NCI-H1417 treated with DMSO at 0.1 percent for 48 hours (cell line): ENCODE measurements at places on chromosomes 12 and 14.

- DNase-seq: no peak
These were observed 149.7 kb downstream of the PTPRO start for GRCh38 chr12:15472036-15472435.

DNA sequence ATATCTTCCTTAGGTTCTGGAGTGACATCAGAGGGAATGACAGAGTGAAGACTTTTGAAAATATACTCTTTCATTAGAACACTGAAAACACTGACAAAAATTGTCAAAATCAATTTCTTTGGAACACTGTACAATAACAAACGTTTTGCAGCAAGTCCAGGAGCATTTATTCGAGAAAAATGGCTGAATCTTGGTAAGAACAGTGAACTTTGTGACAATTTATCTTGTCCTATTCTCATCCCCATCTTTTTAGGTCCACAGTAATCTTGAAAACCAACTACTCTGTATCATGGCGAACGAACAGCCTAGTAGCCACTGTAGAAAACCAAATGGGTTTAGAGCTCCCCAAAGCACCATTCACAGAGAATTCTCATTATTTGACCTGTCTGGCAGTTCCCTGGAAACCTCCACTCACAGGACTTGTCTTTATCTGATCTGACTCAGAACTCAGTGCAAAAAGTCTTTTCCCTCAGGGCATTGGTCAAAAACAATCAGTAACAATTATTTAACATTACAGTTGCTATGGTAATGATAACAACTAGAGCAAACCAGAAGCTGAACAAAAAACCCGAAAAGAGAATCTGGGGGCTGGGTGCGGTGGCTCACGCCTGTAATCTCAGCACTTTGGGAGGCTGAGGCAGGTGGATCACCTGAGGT is 20.3 kb upstream of the PPP2R5E start:
- no peak for DNase-seq

DNA sequence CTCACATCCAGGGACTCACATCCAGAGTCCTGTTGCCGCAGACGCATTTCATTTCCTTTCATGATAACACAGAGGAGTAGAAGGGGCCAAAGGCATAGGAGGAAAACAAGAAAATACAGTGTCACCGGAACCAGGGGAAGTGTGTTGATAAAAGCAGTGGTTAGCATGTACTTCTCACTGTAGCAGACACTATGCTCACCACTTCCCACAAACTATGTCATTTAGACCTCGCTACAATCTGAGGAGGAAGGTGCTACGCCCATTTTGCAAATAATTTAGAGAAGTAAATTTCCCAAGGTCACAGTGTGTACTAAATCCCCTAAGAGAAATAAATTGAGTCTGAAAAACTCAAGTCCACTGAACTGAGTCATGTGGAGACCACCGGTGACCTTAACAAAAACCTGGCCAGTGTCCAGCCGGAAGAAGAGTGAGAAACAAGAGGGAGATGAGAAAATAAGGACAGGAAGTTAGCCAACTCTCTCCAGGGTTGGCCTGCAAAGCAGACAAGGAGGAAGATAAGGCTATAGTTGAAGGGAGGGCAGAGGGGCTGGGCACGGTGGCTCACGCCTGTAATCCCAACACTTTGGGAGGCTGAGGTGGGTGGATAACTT is 25.8 kb upstream of the TMCC3 start:
- no peak for DNase-seq

DNA sequence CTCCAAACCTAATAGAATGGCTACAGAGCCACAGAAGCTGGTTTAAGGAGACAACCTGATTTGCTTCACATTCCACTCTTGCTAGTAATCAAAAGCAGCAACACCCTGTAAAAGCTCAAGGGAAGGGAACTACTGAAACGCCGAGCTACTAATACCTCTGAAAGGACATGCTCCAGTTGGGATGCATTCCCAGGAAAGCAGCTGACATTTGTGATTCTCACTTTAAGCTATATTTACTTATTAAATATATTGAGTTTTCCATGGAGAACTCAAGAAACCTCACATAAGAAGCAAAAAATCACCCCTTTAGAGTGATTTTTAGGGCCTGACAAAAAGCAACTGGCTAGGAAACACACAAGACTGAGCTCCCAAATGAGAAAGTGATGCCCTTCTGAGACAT is 1073.0 kb upstream of the FLRT2 start:
- no peak for DNase-seq

DNA sequence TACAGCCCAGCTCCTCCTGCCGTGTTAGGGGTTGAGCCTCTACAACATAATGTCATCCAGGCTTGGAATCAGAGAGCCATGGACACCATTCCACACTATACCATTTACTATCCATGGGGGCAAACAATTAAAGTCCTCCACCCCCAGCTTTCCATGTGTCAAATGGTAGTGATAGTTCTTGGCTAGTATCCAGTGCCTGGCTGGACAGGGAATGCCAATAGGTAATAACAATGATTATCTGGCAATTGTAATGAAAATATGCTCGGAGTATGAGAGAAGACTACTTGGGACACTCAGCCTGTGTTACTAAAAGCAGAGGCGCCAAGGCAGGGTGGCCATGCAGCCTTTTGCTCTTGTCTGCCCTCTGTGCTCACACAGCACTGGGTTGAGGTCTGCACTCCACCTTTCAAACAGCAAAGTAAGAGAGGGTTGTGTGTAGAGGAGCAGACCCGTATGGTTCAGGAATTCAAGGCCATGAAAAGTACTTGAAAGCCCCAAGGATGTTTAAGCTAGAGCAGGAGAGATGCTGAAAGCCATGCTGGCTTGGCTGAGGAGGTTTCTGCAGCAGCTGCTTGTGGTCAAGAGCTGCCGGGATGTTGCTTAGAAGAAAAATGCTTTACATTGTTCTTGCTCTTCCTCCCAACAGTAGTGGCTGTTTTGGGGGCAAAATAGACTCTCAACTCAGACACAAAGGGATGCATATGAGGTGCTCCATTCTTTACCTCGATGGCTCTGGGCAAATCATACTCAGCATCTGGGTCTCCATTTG is 10.6 kb downstream of the SERPINA3 start:
- no peak for DNase-seq
